Forelimb muscle (tissue), 1 donor: ENCODE measurements at places on chromosomes 1 and 21. TPM values are rescaled to one million over a fixed set of nuclear protein-coding genes. Genes with fewer than 3 reads are reported as not detected.
A peak's percentile ranks its signal among the peaks of the same experiment; 100 is the strongest.

Gene FAM76A
- polyA plus RNA-seq, result 20.0 TPM

Gene GLRX2
- 15.5 TPM for polyA plus RNA-seq

Gene RNU1-3
- not detected for polyA plus RNA-seq

Gene KRTAP20-3
- polyA plus RNA-seq, result not detected

Gene BCL2L15
- 0.59 TPM for polyA plus RNA-seq

DNA sequence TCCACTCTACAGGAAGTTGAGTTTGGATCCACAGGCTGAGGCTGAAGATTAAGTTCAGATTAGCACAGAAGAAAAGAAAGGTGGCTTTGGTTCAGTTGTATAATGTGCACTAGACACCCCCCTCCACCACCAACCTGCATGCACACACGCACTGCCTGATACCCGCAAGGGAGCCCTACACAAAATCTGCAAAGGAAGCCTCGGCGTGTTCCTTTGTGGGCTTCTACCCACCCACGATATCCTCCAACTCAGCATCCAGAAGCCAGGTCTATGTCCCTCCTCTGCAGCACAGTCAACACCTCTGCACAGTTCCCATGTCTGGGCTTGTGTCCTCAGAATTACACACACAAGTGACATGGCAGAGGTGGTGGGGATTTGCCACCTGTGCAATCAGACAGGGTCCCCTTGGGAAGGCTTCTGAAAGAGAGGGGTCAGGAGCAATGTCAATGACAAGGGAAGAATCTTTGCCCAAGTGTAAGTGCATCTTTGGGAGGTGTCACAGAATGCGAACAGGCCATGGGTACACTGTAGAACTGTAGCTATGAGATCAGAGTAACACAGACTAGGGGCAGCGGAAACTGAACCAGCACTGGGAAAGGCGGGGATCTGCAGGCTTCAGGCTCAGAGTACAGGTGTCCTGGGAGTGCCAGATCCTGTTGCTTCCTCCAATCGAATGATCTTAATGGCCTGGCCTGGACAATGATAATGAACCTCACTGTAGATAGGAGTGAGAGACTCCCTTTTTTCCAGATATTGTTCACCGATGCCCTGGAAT lies 148.6 kb upstream of the ETV3 start:
- DNase-seq, result no peak

DNA sequence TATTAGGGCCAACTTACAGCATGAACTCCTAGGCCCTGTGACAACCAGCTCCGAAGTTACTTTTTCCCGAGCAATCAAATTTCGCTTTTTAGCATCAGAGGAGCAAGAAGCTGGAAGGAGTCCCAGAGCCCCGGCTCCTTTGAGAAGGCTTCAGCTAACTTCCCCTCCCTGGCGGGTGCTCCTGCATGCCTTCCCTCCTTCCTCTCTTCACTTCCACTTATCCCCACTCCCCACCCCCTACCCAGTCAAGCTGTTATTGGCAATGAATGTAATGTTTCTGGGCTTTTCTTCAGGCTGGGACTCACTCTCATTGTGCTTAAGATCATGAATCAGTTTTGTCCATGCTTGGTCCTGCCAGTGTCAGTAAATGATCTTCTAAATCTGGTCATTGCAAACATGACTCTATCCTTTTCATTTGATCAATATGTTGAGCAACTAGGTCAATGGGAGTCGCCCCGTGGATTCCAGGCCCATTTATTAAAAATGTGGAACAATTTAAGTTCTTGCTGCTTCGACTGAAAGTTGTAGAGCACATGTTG lies 94.5 kb upstream of the TSPAN2 start:
- peak; percentile 39 for DNase-seq

- DNase-seq, result no peak
Measured at GRCh38 chr21:38440746-38441145, 57.5 kb downstream of the ERG start.

DNA sequence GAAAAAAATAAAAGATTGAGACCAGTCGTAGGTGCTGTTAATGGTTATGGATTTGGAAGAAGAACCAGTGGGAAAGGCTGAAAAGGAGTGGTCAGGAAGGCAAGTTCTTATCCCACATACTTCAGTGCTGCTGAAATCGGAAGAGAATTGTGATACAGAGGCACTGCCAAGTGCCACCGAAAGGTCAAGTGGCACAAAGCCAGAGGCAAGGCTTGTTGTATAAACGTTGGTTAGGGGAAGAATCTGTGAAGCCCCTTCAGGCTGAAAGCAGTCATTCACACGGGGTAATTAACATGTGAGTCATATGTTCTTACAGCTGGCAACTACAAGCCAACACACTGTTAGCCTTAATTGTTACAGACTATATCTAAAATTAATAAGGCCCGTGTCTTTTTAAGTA lies 48.8 kb downstream of the ZBTB40 start:
- no peak for DNase-seq

GRCh38 chr1:169325117-169325516 lies 42.5 kb downstream of the NME7 start:
- DNase-seq, result no peak

GRCh38 chr1:205933671-205934618 lies 9.3 kb downstream of the SLC26A9 start:
- DNase-seq, result no peak

- DNase-seq, result no peak
Measured at GRCh38 chr1:15693371-15693770, 9.3 kb downstream of the PLEKHM2 start.

DNA sequence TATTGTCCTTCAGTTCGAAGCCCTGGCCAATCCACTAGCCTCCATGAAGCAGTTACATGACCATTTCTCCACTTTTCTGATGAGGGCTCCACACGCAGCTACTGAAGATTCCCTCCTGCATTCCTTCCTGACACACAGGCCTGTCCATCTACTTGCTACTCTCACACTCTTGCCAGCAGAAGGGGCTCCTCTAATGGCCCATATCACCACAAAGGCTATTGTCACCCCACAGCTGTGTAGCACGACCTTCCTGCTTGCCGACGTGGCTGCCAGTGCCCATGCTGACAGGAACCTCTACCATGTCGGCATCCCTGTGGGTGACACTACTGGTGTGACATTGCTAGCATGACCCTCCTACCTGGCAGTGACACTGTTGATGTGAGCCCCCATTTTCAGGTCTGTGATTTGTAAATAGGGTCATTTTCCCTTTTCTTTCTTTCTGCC lies 1528.6 kb upstream of the TPTE start:
- no peak for DNase-seq
